ENCODE measurements at places on chromosomes 3 and 15. TPM values are rescaled to one million over a fixed set of nuclear protein-coding genes. Genes with fewer than 3 reads are reported as not detected.

- H3K27ac ChIP-seq = no peak overlapping the region
- no peaks in the 10 kb centered on the region for H3K36me3 ChIP-seq
- H3K4me3 ChIP-seq = no peak overlapping the region
- no peaks in the 10 kb centered on the region for H3K4me1 ChIP-seq
- H3K27me3 ChIP-seq = no peaks in the 10 kb centered on the region
These were observed 442.6 kb upstream of the PDZRN3 start for GRCh38 chr3:74067296-74067695.

GRCh38 chr3:2870724-2871333 is 239.3 kb downstream of the IL5RA start:
- no peak overlapping the region for H3K4me3 ChIP-seq
- H3K4me1 ChIP-seq = no peaks in the 10 kb centered on the region
- H3K27me3 ChIP-seq = peaks cover 11% of the 10 kb centered on the region

The C3orf70 gene
- total RNA-seq = not detected

DNA sequence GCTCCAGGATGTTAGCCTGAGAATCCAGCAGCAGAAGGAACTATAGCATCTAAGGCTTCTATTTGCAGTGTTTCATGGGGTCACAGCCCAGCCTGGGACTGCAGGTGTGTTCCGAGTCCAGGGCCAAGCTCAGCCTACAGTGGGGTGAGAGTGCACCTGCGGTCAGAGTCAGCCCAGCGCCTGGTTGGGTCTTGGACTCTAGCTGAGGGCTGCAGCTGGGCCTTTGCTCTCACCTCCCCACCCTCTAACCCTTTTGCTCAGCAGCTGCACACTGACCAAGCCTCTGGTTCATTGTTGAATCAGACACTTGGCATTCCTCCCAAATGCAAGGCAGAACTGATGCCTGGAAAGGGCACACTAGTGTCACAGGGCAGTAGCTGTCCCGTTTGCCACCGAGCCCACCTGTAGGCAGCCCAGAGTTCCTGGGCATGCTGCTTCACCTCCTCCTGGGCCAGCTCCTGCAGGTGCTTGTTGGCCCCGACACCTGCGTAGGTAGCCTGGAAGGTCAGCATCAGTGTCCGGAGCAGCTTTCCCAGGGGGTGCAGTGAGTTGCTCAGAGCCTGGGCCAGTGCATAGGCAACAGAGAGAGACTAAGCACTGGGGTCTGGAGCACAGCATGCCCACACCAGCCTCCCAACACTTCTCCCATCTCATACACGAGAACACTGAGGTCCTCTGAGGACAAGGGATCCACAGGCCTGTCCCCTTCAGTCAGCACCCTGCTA is 17.5 kb downstream of the ALS2CL start:
- DNase-seq = no peak
- no peaks in the 10 kb centered on the region for H3K4me1 ChIP-seq
- no peaks in the 10 kb centered on the region for H3K36me3 ChIP-seq
- H3K27me3 ChIP-seq = no peaks in the 10 kb centered on the region
- no peak overlapping the region for H3K27ac ChIP-seq
- H3K4me3 ChIP-seq = no peak overlapping the region

GRCh38 chr3:144244662-144245061 is 273.0 kb downstream of the DIPK2A start:
- H3K4me1 ChIP-seq = no peaks in the 10 kb centered on the region
- no peak for DNase-seq
- no peaks in the 10 kb centered on the region for H3K36me3 ChIP-seq
- no peak overlapping the region for H3K4me3 ChIP-seq
- no peak overlapping the region for H3K27ac ChIP-seq
- H3K27me3 ChIP-seq = peaks cover 2% of the 10 kb centered on the region

The GABRG3 gene
- not detected for total RNA-seq

The NAA80 gene
- total RNA-seq = 37.7 TPM

DNA sequence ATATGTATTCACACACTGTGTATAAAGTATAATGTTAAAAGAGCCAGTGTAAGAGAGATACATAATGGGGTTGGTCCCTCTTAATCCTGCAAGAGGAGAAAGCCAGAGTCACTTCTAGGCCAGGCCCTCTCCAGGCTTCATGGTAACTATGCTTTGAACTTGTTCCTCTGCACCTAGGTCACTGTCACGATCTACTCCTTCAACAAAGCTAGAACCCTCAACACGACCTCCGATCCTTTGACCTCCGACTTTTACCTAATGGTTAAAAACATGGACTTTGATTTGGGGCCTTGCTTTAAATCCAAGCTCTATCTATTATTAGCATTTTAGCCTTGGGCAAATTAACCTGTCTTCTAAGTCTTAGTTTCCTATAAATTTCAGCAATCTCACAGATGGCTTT is 153.9 kb upstream of the NR2E3 start:
- H3K4me3 ChIP-seq = no peak overlapping the region
- no peaks in the 10 kb centered on the region for H3K36me3 ChIP-seq
- no peak for DNase-seq
- H3K4me1 ChIP-seq = no peaks in the 10 kb centered on the region
- H3K27me3 ChIP-seq = peaks cover 9% of the 10 kb centered on the region

GRCh38 chr3:42120866-42121265 is 29.7 kb downstream of the TRAK1 start:
- H3K4me3 ChIP-seq = no peak overlapping the region
- H3K27ac ChIP-seq = no peak overlapping the region
- H3K36me3 ChIP-seq = peaks cover 14% of the 10 kb centered on the region
- H3K27me3 ChIP-seq = no peaks in the 10 kb centered on the region
- peaks cover 25% of the 10 kb centered on the region for H3K4me1 ChIP-seq

DNA sequence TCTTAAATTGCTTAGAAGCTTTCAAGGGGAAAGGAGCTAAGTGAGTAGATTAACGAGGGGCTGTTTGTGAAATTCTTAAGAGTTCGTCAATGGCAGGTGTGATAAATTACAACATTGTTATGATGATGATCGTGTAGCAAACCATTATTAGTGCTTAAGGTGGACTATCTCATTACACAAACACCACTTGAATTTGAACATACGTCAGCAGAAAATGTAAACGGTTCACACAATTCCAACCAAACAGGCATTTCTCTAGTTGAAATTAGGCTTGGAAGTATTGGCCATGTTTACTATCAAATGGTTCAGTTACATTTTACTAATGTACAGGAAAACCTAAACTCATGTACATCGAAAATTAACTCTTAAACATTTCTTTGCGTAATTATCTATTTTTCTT is 102.8 kb downstream of the PYDC2 start:
- H3K27me3 ChIP-seq = no peaks in the 10 kb centered on the region
- no peaks in the 10 kb centered on the region for H3K4me1 ChIP-seq
- no peak overlapping the region for H3K4me3 ChIP-seq
- no peak overlapping the region for H3K27ac ChIP-seq
- no peaks in the 10 kb centered on the region for H3K36me3 ChIP-seq

DNA sequence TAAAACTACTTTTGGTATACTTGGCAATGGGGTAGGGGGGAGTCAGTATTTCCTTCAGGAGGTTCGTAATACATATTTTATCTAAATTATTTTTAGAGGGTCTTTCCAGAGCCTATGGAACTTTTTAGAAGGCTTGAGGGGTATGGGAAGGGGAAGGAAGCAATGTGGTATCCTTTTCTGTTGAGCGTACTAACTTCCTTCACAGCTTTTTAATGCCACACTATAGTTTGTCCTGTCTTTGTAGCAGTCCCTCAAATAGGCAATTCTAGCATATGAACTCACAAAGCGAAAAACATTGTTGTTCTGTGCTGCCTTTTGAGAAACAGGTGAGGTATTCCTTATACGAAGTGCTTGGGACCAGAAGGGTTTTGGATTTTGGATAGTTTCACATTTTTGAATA is 22.3 kb upstream of the P2RY13 start:
- no peak overlapping the region for H3K27ac ChIP-seq
- no peak overlapping the region for H3K4me3 ChIP-seq

- H3K4me3 ChIP-seq = no peak overlapping the region
- no peak for DNase-seq
- H3K27me3 ChIP-seq = no peaks in the 10 kb centered on the region
- peaks cover 40% of the 10 kb centered on the region for H3K36me3 ChIP-seq
- peaks cover 8% of the 10 kb centered on the region for H3K4me1 ChIP-seq
These were observed 40.0 kb downstream of the NME9 start for GRCh38 chr3:138289701-138290100.

GRCh38 chr15:57878573-57878972 is 172.1 kb downstream of the POLR2M start:
- peaks cover 2% of the 10 kb centered on the region for H3K36me3 ChIP-seq
- H3K27me3 ChIP-seq = peaks cover 54% of the 10 kb centered on the region

The DCP1A gene
- total RNA-seq = 34.3 TPM

- peaks cover 4% of the 10 kb centered on the region for H3K27me3 ChIP-seq
- no peak for DNase-seq
- peak overlapping the region; percentile 26 for H3K4me3 ChIP-seq
- H3K4me1 ChIP-seq = peaks cover 10% of the 10 kb centered on the region
- peak overlapping the region; percentile 84 for H3K27ac ChIP-seq
These were observed 75.0 kb downstream of the FEM1B start for GRCh38 chr15:68352401-68353062.

DNA sequence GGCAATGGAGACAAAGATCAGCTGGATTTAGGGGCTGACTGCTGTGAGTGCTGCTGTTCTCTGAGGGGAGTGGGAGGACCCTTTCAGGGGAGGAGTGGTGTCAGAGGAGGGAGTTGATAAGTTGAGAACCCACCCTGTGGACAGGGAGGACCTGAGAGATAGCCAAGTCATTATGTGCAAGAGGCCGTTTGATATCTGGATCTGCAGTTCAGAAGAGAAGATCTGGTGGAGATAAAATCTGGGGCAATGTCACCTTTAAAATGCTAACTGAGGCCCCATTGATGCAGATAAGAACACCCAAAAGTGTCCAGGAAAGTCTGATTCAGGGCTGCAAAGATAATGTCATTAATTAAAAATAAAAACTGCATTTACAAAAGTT is 256.1 kb upstream of the HES1 start:
- no peak overlapping the region for H3K27ac ChIP-seq
- H3K27me3 ChIP-seq = peaks cover 20% of the 10 kb centered on the region
- no peak for DNase-seq
- no peak overlapping the region for H3K4me3 ChIP-seq

DNA sequence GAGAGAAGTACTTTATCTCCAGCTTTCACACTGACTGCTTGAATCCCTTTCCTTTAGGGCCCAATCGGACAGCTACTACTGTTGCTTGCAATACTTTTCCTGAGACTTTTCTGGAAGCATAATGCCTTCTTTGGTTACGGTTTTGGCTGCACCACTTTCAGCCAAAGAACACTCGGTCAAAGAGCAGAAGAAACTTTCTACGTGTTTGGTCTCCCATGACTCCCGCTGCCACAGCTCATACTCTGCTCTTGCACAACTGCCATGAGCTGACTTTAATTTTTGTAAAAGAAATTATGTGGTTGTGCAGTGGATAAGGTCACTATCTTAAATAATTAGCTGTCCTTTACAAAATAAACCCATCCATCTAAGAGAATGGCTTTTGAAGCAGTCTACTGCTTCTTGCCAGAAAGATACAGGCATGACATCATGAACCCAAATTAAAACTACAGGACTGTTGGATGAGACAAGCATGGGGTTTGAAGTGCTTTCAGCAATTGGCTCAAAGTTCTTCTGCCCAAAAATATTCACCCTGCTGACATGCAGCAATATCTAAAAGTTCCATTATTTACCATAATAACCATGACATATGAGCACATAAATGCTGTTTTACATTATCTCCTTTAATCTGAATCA is 42.0 kb downstream of the PROS1 start:
- no peak overlapping the region for H3K27ac ChIP-seq
- no peak for DNase-seq
- H3K4me3 ChIP-seq = no peak overlapping the region
- H3K36me3 ChIP-seq = no peaks in the 10 kb centered on the region
- H3K27me3 ChIP-seq = no peaks in the 10 kb centered on the region
- H3K4me1 ChIP-seq = no peaks in the 10 kb centered on the region

The RARB gene
- total RNA-seq = not detected

DNA sequence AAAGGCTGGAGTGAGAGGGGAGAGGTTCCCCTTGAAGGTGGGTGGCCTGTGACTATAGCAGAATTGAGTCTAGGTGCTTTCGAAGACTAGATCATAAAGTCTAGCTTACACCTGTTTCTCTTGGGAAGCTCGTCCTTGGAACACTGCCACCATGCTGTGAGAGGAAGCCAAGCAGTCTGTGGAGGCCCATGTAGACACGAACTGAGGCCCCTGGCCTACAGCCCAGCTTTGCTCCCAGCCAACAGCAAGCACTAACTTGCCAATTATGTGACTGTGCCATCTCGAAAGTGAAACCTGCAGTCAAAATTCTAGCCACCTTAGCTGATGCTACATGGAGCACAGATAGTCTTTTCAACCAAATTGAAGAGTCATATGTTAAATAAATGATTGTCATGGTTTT is 190.5 kb upstream of the NECTIN3 start:
- no peaks in the 10 kb centered on the region for H3K4me1 ChIP-seq
- no peak overlapping the region for H3K4me3 ChIP-seq
- DNase-seq = no peak
- H3K36me3 ChIP-seq = no peaks in the 10 kb centered on the region

DNA sequence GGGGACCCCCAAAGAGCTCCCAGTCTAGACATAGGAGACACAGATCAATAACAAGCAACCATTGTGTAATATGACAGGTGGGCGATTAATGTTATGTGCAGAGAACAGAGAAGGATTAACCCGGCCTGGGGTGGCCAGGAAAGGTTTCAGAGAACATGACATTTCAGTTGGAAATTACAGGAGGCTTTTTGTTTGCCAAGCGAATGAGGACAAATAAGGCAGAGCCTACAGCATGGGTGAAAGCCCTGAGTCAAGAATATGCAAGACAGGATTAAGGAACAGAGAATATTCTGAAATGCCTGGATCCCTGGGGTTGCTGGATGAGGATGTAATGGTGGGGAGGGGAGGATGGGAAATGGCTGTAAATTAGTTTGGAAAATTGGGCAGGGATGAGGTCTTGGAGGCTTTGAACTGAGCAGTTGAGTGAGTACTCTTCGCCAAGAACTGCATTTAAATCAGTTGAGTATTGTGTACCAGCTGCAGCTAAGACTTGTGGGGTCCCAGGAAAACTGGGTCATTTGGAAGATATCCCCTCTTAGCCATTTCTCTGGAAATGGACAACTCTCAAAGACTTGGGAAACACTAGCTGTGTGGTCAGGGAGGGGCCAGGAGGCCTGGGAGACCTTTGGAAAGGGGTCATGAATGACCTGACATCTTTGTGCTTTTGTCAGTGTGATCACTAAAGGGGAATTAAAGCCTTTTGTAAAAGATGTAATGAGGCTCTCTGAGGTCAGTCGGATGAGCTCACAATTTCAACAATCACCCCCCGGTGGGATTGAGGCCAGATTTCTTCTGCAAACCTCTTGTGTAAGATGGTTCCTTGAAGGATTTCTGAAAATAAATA is 198.6 kb upstream of the NR2E3 start:
- H3K4me1 ChIP-seq = no peaks in the 10 kb centered on the region
- no peak for DNase-seq
- no peak overlapping the region for H3K4me3 ChIP-seq
- H3K27ac ChIP-seq = no peak overlapping the region

The ISLR gene
- not detected for total RNA-seq

The MAGEL2 gene
- not detected for total RNA-seq

GRCh38 chr3:178868681-178869080 is 202.9 kb downstream of the ZMAT3 start:
- H3K4me3 ChIP-seq = no peak overlapping the region
- H3K36me3 ChIP-seq = no peaks in the 10 kb centered on the region
- no peak for DNase-seq
- no peaks in the 10 kb centered on the region for H3K4me1 ChIP-seq
- no peak overlapping the region for H3K27ac ChIP-seq

The KIF23 gene
- total RNA-seq = 57.7 TPM

GRCh38 chr3:69051756-69052471 is at the start of gene TMF1:
TMF1 (minus strand) TSS chr3:69052333; CDS start chr3:69052086, 247 bp downstream.
- peak within 1 kb of the TSS; percentile 98 for H3K4me3 ChIP-seq
- H3K27me3 ChIP-seq = no peaks in the 10 kb centered on the region
- DNase-seq = peak; percentile 95
- peaks cover 28% of the 10 kb centered on the region for H3K36me3 ChIP-seq
- H3K27ac ChIP-seq = peak within 1 kb of the TSS; percentile 97

GRCh38 chr3:4943549-4943948 is 35.7 kb upstream of the BHLHE40 start:
- DNase-seq = no peak
- H3K4me1 ChIP-seq = no peaks in the 10 kb centered on the region
- H3K27ac ChIP-seq = no peak overlapping the region
- no peak overlapping the region for H3K4me3 ChIP-seq
- no peaks in the 10 kb centered on the region for H3K27me3 ChIP-seq
